ENCODE measurements at places on chromosomes 2 and 18.
A peak's percentile ranks its signal among the peaks of the same experiment; 100 is the strongest.

GRCh38 chr2:43251171-43251731 is 24.8 kb upstream of the ZFP36L2 start:
- DNase-seq: no peak

DNA sequence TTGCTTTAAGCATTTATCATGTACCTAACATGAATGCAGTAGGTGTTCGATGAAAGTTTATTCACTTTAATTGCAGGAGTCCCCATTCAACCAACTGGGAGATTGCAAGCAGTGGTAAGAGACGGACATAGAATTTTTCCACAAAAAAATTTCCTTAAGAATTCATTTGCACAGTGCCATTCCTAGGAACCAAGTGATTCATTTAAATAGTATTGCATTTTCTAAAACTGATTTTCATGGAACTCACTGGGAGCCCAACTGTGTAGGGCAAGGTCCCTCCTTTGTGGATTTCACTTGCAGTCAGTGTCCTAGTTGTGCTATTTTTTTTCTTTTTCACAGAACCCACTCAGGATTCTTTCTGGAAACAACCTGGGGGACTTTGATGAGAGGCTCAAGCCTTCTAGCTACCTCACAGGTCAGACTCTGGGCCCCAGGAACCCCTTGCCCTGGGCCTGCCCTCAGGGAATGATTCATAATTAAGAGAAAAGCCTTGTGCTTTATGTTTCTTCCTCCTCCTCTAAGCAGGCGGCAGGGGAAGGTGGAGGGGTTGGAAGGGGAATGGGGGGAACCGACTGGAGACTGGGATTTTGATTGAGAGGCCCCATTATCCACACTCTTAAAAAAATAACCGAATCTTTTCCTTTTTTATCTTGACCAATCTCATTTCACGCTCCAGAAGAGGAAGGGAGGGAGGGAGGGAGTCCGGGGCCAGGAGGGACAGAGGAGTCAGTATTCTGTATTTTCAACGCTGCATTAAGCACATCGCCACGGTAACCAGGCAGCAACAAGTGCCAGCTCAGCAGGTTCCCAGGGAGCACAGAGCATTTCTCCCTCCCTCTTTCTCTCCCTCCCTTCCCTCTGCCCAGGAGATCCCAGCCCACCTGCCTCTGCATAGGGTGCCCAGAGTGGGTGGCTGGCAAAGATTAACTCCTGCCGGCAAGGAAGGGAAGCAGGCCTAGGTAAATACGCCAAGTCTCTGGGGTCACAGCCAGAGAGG is 51.8 kb downstream of the PSD4 start:
- peak; percentile 98 for DNase-seq

GRCh38 chr2:31893094-31893493 is 117.7 kb downstream of the MEMO1 start:
- no peak for DNase-seq

- DNase-seq: no peak
Measured at GRCh38 chr2:145906354-145906753, 1386.4 kb upstream of the ZEB2 start.

- no peak for DNase-seq
Measured at GRCh38 chr2:224252631-224253030, 149.3 kb downstream of the FAM124B start.

GRCh38 chr2:212421556-212422334 is 116.9 kb downstream of the ERBB4 start:
- no peak for DNase-seq

DNA sequence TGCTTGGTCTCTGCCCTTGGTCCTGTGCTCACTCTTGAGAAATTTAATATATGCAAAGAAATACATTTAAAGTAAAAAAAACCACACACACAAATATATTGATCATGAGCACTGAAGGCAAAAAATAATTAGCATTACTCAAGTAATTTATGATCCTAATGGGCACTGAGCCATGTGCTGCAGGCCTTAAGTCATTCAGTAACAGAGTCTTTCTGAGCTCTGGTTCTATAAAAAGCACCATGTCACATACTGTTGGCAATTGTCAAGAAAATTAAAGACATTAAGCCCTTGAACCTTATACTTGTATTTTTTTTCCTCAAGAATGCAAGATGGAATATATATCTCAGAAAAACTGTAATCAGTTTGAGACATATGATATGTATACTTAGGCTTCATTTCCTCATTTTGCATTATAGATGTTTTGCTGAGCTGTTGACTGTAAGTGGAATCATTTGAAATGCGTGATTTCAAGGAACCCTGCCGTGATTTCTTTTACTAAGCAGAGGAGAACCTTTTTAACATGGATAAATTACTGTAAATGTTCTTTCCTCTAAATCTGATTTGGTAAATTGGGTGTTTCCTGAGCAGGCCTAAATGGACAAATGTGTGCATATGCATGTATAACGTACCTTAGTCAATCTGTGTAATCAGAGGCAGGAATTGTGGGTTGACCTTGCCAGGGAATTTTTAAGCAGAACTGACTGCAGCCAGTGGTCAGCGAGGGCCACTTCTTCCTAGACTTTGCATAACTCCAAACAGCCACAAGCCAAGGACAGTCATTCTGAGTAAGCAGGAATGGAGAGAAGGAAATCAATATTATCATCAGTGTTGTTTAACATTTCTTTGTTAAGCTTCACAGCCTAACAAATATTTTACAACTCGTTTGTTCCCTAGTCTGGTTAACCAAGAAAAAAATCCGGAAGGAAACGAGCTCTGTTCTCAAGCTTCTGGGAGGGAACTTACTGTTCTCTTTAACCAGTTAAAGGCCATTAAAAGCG is 191.5 kb upstream of the ATP5MC3 start:
- no peak for DNase-seq

GRCh38 chr2:192016265-192016664 is 169.4 kb upstream of the CAVIN2 start:
- no peak for DNase-seq

DNA sequence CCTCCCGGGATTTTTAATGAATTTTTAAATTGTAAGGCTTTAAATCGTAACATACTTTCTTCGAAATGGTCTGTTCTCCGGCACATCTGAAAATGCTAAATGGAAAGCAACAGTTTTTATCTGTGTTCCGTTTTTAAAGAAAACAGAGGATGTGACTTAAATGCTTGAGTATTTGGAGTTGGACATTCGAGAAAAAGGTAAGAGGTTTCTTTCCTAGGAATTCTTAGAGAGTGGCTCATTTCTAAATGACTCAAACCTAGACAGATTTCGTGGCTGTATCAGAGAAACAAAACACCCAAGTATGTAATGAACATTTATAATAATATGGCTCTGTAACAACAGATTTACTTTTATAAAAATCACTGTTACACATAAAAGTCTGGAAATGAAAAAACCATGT is 177.6 kb upstream of the CCDC68 start:
- DNase-seq: no peak

- DNase-seq: no peak
Measured at GRCh38 chr2:26008851-26009566, 24.9 kb upstream of the RAB10 start.

DNA sequence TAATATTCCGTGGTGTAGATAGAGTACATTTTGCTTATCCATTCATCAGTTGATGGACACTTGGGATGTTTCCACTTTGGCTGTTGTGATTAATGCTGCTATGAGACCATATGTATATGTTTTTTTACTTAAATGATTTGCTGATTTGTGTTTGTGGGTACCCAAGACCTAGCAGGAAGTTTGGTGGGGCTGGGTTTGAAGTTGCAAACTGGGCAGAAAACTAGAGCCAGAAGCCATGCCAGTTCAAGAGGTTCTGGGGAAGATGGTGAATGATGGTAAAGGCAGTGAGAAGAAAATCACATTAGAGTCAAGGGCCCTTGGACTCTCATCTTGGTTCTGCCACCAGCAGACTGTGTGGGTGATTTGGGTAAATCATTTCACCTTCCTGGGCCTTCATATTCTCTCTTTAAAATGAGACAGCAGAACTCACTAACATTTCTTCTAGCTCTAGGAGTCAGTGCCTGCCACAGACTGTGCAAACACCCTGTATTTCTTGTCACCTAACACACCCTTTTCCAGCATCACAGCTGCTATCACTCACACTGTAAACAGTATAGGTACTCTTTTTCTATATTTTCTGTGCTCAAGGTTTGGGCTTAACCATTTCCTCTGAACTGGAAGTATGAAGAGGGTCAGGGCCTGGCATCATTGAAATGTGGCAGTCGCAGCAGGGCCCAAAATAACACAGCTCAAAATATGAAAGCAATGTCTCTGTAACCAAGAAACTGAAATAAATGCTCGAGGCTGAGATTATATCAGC is 8.4 kb upstream of the CTLA4 start:
- no peak for DNase-seq

GRCh38 chr2:106011380-106011779 is 182.7 kb downstream of the UXS1 start:
- no peak for DNase-seq

GRCh38 chr2:20303966-20304365 is 46.7 kb downstream of the PUM2 start:
- no peak for DNase-seq
